ENCODE measurements at places on chromosomes 16 and 17.

GRCh38 chr17:56973520-56973919 lies 4.4 kb upstream of the SCPEP1 start:
- no peak for DNase-seq

GRCh38 chr17:40355804-40356758 lies 8.5 kb downstream of the GJD3 start:
- no peak for DNase-seq

DNA sequence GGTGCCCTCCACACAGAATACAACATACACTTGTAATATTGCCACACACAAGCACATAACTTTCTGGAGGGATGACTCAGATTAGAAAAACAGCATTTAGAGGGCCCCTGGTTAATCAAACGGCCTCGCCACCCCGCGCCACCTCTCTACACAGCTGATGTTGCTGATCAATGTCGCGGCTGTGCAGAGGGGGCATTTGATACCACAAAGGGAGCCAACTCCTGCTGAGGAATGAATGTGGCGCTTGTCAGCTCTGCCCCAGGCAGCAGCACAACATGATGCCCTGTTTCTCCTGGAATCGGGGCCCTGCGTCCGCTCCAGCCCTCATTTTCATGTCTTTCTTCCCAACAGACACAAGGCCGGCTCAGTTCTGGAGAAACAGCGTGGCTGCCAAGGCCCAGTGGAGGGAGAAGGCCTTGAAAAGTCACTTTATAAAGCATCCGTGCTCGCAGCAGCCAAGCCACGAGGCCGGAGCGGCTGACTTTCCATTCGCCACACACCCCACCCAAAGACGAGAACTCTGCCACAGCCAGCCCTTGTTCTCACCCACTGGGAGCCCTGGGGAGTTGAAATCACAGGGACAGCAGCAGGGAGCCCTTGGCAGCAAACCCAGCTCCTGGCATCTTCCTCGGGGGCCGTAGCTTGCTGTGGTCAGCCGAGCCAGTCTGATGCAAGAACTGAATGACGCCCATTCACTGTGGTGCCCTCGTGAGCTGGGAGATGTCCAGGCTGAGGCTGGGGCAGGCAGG lies 65.6 kb downstream of the XYLT1 start:
- no peak for DNase-seq

GRCh38 chr16:10971560-10971961 lies 27.2 kb downstream of the CLEC16A start:
- no peak for DNase-seq

DNA sequence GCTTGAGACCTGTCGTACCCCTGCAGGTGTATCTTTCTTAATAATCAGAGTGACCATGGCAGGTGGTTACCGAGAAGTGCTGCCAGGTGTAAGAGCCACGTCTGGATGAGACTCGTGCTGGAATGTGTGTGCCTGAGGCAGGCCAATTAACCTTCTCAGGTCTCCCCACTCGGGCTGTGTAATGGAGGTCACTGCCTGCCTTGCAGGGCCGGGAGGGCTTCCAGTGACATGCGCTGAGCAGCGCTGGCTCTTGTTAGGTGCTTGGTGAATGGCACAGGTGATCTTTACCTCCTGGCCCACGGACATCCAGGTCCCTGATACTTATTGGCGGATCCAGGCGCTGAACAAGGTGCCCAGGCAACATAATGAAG lies 4.6 kb upstream of the GSE1 start:
- no peak for DNase-seq

- no peak for DNase-seq
Observed at GRCh38 chr16:17252064-17252463, 218.7 kb downstream of the XYLT1 start.

GRCh38 chr17:58605986-58606385 lies 85.9 kb downstream of the TEX14 start:
- no peak for DNase-seq

DNA sequence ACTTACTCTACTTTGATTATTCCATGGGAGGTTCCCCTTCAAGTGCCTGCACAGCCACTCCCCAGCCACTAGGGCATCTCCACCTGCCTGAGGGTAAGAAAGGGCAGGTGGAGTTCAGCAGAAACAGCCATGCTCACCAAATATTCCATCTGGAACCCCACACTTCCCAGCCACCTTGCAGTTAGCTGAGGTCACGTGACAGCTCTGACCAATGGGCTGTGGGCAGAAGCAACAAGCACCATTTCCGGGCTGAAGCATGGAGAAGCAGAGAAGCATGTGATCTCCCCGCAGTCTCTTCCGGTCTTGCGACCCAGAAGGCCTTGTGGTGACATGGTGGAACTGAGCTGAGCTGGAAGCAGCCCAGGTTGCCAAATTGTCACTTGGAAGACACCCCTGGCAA lies 108.6 kb downstream of the CCT6B start:
- no peak for DNase-seq

DNA sequence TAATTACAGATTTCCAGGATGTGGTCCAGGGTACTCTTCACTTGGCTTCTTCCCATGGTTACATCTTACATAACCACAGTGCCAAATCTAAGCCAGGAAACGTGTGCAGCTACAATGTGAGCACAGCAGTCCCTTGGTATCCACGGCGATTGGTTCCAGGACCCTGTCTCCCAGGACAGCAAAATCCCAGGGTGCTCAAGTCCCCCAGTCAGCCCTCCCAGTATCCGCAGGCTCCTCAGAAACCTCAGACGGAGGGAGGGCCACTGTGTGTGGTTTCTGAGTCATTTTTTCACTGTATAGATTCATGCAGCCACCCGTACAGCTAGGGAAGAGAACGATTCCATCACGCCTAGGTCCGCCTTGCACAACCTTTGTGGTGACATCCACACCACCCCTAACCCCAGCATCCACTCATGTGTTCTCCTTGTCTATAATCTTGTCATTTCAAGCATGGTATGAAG lies 11.1 kb upstream of the ATP2C2 start:
- DNase-seq, result no peak

DNA sequence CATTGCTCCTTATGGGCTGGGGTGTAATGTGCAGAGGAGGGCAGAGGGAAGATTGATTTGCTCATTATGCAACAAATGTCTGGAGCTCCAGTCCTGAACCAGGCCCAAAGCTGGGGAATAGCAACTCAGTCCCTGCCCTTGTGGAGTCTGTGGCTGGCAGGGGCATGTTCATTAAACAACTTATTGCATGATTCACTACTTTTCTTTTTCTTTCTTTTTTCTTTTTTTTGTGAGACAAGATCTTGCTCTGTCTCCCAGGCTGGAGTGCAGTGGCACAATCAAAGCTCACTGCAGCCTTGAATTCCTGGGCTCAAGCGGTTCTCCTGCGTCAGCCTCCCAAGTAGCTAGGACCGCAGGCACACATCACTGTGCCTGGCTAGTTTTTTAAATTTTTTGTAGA lies 23.1 kb downstream of the MSI2 start:
- DNase-seq, result no peak

GRCh38 chr17:75763613-75764416 lies 1.2 kb downstream of the GALK1 start:
- no peak for DNase-seq

GRCh38 chr17:63826468-63827001 lies 696 bp upstream of the PSMC5 start:
- no peak for DNase-seq

- DNase-seq, result no peak
Observed at GRCh38 chr16:1030473-1030901, 42.1 kb upstream of the SSTR5 start.

- no peak for DNase-seq
Observed at GRCh38 chr17:55527540-55528118, 16.4 kb upstream of the SMIM36 start.

DNA sequence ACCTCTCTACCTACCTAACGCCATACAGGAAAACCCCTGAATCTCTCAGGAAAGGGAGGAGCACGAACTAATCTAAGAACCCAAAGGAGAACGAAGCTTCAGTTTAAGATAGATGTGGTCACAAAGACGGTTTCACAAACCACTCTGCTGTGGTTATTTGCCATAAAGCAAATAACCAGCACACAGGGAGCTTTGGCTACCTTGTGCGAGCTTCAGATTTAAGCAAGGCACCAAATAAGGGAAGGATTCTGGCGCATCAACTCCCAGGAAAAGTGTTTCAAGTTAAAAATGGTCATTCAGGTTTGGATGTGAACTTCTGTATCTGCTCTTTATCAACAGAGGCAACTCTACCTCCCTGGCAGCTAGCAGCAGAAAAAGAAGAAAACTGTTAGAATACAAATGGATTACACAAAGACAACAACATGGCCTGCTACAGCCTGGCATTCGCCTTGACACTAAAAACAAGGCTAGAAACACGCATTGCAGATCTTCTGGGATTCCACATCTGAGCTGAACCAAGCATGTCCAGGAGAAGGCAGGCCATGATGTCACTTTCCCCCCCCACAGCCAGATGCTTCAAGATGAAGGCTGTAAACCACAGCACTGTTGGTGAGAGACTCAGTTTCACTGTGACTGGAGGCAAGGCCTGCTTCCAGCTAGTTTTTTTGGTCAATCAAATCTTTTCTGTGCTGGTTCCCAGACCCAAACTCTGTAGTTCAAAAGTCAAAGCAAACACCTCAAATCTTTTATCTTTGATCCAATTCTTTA lies 43.6 kb downstream of the SMG6 start:
- no peak for DNase-seq

DNA sequence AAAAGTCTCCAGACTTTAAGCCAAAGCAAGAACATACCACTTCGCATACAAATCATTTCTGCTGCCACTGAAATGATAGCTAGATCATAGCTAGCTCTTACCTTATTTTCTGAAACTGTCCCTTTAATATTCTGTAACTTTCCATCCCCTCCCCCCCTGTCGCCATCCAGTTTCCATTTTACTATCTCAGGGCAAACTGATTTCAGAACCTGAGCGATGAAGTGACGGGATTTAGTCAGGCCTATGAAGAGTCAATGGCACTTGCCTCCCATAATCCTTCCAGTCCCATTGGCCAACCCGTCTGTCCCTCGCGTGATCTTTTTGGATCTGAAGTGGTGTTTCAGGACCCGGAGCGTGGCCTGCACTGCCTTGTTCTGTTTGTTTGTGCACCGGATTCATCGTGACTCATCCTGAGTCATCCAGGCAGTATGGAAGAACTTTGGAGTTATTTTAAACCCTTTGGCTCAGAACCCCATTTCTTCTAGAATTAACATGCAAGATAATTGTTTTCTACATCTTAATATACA lies 199.8 kb upstream of the CHMP6 start:
- no peak for DNase-seq

GRCh38 chr17:31291820-31292219 lies 5.2 kb downstream of the OMG start:
- no peak for DNase-seq

DNA sequence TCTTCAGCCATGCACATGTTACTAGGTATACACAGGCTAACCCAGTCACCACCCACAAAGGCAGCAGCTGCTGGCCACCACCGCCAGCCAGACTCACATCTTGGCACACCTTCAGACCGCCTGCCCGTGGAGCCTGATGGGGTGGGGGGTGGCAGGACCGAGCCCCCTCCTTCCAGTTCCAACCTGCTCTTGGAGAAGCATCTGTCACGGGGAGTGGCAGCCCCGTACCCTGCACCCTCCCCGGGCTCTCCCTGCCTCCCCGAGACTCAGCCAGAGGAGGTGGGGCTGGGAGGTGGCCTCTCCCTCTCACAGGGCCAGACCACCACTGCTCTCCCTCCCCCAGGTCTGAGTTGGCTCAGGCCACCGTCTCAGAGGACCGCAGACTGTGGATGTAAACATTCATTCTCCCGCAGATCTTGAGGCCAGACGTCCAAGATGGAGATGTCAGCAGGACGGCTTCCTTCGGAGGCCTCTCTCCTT lies 11.3 kb upstream of the RBFOX3 start:
- no peak for DNase-seq

DNA sequence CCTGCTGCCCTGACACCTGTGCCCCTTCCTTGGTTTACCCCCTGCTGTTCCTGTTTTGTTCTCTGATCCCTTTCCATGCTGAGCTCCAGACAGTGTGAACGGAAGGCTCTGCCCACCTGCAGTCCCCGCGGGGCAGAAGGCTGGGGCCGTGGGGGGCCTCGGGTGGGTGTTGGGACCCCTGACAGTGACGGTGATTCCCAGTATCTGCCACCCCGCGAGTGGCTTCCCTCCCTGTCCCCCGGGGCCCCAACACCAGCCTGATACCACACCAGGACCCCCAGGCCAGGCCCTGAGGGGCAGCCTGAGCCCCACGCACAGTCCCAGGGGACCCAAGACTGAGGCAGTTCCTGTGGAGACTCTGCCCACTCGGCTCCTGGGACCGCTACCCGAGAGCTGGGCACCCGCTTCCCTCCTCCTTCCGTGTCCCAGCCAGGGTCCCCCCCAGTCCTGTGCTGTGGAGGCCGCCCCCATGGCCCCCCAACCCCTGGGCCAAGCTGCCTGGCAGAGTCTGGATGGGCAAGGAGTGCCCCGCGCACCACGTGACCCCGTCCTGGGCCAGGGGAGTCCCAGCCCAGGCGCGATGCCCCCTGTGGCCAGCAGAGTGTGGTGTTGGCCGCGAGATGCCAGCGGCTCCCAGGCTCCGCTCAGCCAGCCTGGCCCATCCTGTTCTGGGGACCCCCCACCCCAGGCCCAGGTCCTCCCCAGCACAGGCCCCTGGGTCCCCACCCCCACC lies 10.0 kb upstream of the C1QTNF8 start:
- peak; percentile 17 for DNase-seq

GRCh38 chr16:78669994-78670393 lies 570.5 kb downstream of the WWOX start:
- DNase-seq, result no peak

GRCh38 chr16:68790130-68790761 lies 53.1 kb upstream of the TANGO6 start:
- DNase-seq, result no peak

DNA sequence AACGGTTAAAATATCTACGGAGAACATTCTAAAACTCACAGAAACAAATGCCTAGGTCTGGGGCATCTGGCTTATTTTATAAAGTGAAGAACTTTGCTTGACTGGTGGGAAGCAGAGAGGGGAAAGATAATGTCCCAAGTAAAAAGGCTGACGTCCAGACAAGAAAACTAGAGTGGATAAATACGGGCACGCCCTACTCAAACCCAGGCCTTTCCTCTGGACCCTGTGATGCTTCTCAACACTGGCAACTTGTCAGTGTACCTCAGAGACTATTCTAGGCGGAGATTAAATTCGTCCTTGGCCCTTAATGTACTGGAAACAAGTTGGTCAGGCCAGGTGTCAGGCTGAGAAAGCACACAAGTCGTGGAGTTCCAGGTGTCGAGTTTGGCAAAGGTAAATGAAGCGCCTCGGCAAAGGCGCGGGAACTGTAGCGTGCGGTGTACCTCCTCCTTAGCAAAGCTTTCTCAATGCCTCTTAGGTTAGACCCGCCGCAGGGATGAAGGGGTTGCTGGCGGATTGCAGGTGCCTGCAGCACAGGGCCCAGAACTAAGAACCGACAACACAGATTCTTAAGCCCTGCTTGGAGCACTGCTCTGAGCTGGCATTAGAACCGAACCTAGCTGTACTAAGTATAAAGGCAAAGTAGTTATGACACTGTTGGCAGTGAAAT lies 668 bp upstream of the UNK start:
- DNase-seq, result no peak

- DNase-seq, result no peak
Observed at GRCh38 chr16:2481676-2482075, 6.7 kb downstream of the TBC1D24 start.

Measured in stimulated activated CD4-positive, alpha-beta T cell treated with anti-CD3 and anti-CD28 coated beads, Interleukin-1b, Interleukin-23, amount 100 ng/mL, for 1 hour (primary cell).